Activated T-helper 1 cell treated with anti-CD3 and anti-CD28 coated beads, Interleukin-2, amount 50 U/mL, for 16 hours (primary cell): ENCODE measurements at places on chromosomes 16 and 17.

GRCh38 chr16:58501242-58502131 lies 1.5 kb downstream of the NDRG4 start:
- DNase-seq = no peak

- DNase-seq = no peak
These were observed 8.2 kb downstream of the CANT1 start for GRCh38 chr17:79001190-79002020.

- DNase-seq = no peak
These were observed 13.9 kb upstream of the KIFC3 start for GRCh38 chr16:57815987-57816745.

DNA sequence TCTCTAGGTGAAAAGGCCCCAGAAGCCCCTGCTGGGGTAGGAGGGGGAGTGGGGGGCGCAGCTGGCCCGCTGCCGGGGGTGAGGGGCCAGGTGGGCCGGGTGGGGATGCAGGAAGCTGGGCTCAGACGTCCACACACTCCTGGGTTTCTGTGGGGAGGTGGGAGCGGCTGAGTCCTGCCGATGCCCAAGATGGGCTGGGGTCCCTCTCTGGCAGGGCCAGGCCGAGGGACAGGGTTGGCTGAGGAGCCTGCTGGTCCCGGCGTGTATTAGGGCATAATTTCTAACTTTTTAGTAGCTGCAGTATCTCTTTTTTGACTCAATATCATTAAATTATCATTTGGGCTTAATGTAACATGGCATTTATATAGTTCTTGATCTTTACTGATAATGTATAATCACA lies 121.4 kb upstream of the CORO6 start:
- DNase-seq = no peak

GRCh38 chr17:9072696-9073339 lies 51.5 kb downstream of the NTN1 start:
- DNase-seq = no peak

- DNase-seq = no peak
These were observed 115.1 kb upstream of the PMFBP1 start for GRCh38 chr16:72286936-72287620.

GRCh38 chr16:23304620-23305019 lies 2.5 kb downstream of the SCNN1B start:
- DNase-seq = no peak

- DNase-seq = no peak
These were observed 12.7 kb upstream of the N4BP1 start for GRCh38 chr16:48622456-48623303.

DNA sequence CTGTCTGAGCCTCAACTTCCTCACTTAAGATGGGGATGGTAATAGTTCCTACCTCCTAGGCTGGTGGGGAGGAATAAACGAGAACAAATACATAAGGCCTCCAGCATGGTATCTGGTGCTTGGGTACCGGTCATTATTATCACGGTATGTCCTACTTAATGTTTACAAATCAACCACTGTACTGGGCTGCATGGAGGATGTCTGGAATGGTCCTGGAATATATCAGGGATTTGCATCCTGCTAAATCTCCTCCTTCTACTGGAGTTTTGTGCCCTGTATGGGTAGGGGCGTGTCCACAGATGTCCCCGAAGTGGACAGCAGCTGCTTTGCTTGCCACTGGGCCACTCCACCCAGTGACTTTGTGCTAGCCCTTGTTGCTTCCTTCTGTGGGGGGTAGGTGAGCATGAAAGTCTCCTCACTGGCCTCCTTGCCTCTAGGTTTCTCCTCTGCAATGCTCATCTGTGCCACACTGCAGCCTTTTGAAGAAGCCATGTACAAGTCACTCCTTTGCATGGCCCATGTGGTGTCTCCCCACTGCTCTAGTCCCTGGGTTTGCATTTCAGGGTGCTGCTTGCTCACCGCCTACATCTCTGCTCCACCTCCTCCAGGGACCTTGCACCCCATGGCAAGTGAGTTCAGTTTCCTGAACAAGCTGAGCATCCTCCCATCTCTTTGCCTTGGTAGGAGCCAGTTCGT lies 2.2 kb upstream of the CMIP start:
- DNase-seq = no peak

- no peak for DNase-seq
These were observed 24.0 kb downstream of the MXRA7 start for GRCh38 chr17:76686538-76687297.

DNA sequence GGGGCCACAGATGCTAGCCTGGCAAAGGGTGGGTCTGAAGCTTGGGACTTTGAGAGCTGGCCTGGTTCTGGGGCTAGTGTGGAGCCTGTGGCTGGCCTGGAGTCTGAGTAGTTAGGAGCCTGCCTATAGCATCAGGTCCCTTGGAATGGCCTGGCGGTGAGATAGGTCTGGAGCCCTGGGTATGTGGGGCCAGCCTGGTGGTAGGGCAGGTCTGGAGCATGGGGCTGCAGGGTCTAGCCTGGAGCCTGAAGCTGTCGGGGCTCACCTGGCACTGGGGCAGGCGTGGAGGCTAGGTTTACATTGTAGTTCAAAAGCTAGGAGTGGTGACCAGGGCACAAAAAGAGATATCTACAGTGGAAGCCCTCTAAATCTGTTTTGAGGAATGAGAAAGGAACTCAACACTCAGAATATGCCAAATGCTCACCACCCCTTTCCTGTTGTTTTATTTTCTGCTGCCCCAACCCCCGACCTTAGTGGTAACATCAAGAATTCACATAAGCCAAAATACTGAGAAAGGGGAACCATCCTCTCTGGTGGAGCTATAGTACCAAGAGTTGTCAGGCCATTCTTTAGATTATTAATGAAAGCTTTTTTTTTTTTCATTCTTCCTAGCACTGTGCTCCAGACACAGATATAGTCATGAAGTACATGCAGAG lies 100.3 kb downstream of the TANC2 start:
- DNase-seq = no peak

GRCh38 chr16:54442864-54443263 lies 156.3 kb upstream of the IRX3 start:
- no peak for DNase-seq

GRCh38 chr16:70290949-70291519 lies 1.7 kb upstream of the AARS1 start:
- no peak for DNase-seq

DNA sequence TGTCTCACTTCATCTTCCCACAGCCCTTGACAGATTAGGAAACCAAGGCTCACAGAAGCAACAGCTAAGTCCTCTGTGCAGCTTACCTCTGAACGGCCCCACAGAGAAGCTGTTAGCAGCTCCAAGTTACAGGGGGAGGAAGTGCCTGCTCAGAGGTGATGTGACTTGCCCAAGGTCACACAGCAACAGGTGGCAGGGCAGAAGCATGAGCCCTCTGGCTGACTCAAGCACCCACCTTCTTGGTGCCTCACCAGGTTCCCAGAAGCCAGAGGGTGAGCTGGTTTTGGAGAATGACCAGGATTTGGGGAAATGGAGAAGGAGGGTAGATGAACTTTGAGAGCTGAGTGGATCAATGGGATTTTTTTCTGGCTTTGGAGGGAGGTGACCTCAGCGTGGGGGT lies 14.0 kb upstream of the RAI1 start:
- no peak for DNase-seq

DNA sequence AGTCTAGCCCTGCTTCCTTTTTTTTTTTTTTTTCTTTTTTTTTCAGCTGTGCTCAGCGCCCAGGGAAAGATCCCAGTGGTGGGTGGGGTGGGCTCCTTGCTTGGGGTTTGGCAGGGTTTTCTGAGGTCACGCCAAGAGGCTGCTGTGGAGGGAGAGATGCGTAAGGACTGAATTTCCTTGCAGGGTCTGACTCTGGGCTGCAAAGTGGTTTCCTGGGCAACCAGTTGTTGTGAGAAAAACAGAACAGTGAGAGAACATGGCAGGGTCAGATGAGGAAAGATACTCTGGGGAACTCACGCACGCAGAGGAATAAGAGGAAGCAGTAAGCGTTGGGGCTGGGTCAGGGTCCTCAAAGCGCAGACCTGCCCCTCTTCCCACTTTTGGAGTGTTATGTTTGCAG lies 119.5 kb downstream of the IRF8 start:
- no peak for DNase-seq

DNA sequence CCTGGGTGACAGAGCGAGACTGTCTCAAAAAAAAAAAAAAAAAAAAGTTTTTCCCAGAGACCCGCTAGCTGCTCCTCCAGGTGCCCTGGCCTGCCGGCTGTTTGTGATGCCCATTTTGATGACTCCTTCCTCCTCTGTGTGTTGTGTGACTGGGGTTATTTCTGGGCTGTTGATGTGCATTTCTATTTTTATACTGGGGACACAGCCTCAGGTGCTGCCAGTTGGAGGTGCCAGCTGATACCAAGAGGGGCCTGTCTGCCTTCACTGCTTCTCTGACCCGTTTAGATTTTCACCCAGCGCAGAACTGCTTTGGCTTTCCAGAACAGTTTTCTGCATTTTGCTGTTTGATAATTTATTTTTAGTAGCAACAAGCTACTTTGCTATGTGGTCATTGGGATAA lies 6.7 kb downstream of the PLA2G15 start:
- DNase-seq = no peak

DNA sequence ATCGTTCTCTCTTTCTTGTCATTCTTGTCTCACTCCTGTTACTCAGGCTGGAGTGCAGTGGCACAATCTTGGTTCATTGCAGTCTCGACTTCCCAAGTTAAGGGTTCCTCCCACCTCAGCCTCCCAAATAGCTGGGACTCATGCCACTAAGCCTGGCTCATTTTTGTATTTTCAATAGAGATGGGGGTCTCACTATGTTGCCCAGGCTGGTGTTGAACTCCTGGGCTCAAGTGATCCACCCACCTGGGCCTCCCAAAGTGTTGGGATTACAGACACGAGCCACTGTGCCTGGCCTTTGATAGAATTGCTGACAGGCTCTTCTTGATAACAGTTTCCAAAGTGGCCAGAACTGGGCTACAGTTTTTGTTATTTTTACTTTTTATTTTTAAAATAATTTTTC lies 32.3 kb downstream of the TPPP3 start:
- DNase-seq = no peak

- no peak for DNase-seq
These were observed 78.1 kb downstream of the LMF1 start for GRCh38 chr16:892536-893255.

- DNase-seq = no peak
These were observed 26.6 kb downstream of the LGALS9 start for GRCh38 chr17:27657620-27658019.

DNA sequence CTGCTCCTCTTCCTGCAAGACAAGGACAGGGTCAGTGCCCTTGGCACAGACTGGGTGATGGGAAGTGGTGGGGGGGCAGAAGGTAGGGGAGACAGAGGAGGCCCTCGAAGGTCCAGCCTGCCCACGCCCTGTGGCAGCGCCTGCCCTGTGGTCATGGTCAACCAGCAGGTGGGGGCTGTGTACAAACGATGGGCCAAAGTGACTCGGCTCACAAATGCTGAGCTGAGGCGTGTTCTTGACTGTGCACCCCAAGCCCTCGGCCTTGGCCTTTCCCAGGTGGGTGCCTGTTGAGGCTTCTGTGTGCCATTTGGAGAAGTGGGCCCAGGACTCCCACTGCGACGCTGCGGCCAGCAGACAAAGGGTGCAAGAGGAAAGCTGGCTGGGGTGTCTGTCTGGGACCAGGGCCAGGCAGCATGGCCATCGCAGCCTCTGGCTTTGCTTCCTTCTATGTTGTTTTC lies 22.6 kb downstream of the MXRA7 start:
- DNase-seq = no peak

- DNase-seq = no peak
These were observed 111.4 kb downstream of the UTP18 start for GRCh38 chr17:51371732-51372151.

DNA sequence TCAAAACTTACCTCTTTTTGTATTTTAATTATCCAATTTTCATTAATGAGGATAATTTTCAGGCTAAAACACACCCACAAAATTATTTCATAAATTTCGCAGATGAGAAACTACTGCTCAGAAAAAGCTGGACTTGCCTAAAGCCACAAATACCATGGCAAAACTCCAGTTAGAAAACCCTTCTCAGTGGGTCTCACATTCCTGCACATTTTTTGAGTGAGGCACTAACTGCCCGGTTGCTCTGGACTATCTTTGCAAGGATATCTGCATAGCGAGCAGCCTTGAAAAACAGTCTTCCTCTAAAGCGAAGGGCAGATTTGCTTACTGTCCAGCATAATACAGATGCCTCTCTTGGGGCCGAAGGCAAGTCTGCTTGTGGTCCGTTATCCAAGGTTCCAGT lies 9.8 kb downstream of the MPHOSPH6 start:
- no peak for DNase-seq

DNA sequence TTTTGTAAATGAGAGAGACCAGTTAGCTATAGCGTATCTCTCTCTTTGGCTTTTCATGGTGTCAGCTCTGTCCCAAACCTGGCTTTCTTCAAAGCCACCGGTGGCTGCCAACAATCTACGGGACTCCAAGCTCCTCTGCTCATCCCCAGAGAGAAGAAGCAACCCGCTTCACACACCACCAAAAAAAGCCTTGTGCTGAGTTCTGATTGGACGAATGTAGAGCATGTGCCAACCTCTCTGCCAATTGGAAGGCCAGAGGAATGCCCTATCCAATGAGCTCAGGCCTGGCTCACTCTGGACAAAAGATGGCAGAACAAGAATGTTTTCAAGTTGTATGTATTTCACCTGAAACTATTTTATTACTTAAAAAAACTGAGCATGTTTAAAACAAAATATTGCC lies 202.4 kb downstream of the C16orf95 start:
- no peak for DNase-seq

DNA sequence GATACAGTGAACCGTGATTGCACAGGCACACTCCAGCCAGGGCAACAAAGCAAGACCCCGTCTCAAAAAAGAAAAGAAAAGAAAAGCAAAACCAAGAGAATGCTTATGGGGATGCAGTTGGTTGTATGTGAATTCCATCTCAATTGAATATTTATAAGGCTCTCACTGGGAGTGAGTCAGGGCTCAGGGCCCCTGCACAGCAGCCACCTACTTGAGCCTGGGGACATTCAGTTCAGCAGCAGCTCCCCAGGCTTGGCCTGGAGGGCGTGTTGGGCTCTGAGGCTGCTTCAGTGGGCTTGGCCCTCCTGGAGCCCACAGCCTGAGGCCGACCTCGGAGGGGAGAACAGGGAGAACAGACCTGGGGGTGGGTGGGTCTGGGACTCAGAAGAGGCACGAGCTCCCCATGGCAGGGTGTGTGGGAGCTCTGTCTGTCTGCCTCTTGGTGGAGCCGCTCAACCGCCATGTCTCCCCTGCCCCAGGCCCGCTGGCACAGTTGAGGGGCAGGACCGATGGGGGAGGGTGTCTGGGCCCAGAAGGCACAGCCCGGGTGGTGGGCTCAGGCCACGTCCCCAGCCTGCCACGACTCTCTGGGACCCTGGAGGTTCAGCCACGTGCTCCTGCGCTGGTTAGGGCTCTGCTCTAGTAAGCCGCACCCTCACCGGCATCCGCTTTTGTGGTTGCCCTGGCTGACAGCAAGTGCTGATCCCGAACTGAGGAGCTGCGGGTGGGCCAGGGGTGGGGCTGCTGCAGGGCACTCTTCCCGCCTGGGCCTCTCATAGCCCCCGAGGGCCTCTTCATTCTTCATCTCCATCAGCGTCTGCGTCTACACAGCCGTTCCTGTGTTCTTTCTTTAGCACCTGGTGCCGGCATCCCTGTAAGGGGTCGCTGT lies 24.8 kb downstream of the ZFPM1 start:
- no peak for DNase-seq

- no peak for DNase-seq
These were observed 15.1 kb downstream of the FOXJ1 start for GRCh38 chr17:76125922-76126321.
